ENCODE measurements at places on chromosomes 1 and 21. TPM values are rescaled to one million over a fixed set of nuclear protein-coding genes. Genes with fewer than 3 reads are reported as not detected.

- H3K4me1 ChIP-seq = no peaks in the 10 kb centered on the region
- DNase-seq = no peak
- H3K27me3 ChIP-seq = no peaks in the 10 kb centered on the region
- no peak overlapping the region for H3K27ac ChIP-seq
These were observed 1347.4 kb downstream of the NCAM2 start for GRCh38 chr21:22345624-22346023.

- no peak for DNase-seq
- H3K27ac ChIP-seq = no peak overlapping the region
- H3K4me1 ChIP-seq = no peaks in the 10 kb centered on the region
- H3K27me3 ChIP-seq = peaks cover 8% of the 10 kb centered on the region
These were observed 86.2 kb downstream of the RIPK4 start for GRCh38 chr21:41680444-41681347.

DNA sequence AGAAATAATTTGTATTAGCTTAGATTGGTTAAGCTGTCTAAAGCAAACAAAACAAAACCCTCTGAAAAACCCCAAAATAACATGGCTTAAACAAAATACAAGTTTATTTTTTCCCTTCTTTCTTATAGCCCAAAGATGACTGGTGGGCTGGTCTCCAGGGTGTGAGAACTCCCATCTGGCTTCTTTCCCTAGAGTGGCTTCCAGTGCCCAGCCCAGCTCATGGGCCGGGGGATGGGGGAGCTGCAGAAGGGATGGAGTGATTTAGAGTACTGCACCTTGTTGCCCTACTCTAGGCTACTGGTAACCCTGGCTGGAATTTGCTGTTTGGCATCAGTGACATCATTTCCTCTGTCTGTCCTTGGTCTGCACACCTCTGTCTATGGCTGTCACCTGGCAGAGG is 223.0 kb downstream of the PBX1 start:
- no peaks in the 10 kb centered on the region for H3K27me3 ChIP-seq
- no peaks in the 10 kb centered on the region for H3K36me3 ChIP-seq
- no peak for DNase-seq
- no peak overlapping the region for H3K4me3 ChIP-seq
- no peak overlapping the region for H3K27ac ChIP-seq

GRCh38 chr1:100860397-100860991 is 34.1 kb downstream of the EXTL2 start:
- no peak overlapping the region for H3K27ac ChIP-seq
- DNase-seq = no peak
- no peak overlapping the region for H3K4me3 ChIP-seq
- H3K36me3 ChIP-seq = no peaks in the 10 kb centered on the region
- H3K4me1 ChIP-seq = no peaks in the 10 kb centered on the region

DNA sequence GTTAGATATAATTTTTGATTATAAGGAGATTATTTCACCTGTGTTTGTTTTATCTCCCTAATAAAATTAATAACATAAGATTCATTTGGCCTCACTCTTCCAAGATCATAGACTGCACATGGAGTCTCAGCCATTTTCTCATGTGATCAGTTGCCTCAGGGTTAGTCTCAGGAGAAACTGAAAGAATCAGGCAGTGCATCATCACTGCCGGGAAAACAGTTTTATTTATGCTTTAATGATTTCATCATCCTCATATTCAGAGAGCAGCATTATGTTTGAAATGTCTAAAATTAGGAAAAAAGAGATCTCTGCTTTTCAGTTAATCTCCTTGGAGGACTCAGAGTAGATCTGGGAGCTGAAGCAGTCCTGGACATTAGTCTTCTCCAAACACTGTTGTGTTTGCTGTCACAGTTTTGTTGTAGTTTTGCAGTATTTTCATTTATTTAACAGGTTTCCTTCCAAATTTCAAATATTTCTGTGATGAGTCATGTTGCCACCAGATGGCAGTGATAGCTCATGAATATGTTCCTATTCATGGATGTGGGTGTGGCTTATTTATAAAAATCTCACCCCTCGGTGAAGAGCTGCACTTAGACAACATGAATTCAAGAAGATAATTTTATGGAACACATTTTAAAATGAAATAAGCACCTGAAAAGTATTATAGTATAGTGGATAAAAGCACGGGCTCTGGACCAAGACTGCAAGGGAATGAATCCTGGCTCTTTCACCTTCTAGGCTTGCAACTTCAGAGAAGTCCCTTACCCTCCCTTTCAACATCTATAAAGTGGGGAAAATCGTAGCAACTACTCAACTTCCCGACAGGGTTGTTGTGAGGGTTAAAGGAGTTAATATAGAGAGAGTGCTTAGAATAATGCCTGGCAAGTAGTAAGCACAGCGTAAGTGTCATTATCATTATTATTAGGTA is 31.2 kb downstream of the CHD1L start:
- no peak overlapping the region for H3K4me3 ChIP-seq
- no peaks in the 10 kb centered on the region for H3K27me3 ChIP-seq
- H3K4me1 ChIP-seq = peaks cover 6% of the 10 kb centered on the region
- peak; percentile 61 for DNase-seq
- H3K36me3 ChIP-seq = peaks cover 57% of the 10 kb centered on the region
- no peak overlapping the region for H3K27ac ChIP-seq

AMY1C gene
- not detected for total RNA-seq

SH3D21 gene
- 6.5 TPM for total RNA-seq

GOLT1A gene
- not detected for total RNA-seq

- H3K4me1 ChIP-seq = no peaks in the 10 kb centered on the region
- no peaks in the 10 kb centered on the region for H3K36me3 ChIP-seq
- H3K27ac ChIP-seq = no peak overlapping the region
- no peak for DNase-seq
- no peak overlapping the region for H3K4me3 ChIP-seq
These were observed 215.0 kb downstream of the FMN2 start for GRCh38 chr1:240306673-240307072.

BNIPL gene
- total RNA-seq = 0.99 TPM

GRCh38 chr1:101316799-101317198 is 80.0 kb downstream of the S1PR1 start:
- no peak overlapping the region for H3K27ac ChIP-seq
- DNase-seq = no peak
- no peaks in the 10 kb centered on the region for H3K36me3 ChIP-seq
- H3K27me3 ChIP-seq = peaks cover 12% of the 10 kb centered on the region

DNA sequence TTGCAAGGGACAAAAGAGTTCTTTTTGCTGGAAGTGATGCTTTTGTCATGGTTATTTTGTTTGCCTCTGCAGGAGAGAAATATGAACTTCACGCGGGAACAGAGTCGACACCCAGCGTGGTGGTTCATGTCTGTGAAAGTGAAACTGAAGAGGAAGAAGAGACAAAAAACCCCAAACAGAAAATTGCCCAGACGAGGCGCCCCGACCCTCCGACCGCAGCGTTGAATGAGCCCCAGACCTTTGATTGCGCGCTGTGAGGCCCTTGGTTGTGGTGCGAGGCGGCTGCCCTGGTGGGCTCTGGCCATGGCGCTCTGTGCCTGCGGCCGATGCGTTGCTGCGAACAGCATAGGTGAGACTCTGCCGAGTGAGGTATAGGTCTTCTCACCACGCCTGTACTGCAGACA is 20.9 kb upstream of the NCMAP start:
- peaks cover 70% of the 10 kb centered on the region for H3K4me1 ChIP-seq
- peak overlapping the region; percentile 83 for H3K4me3 ChIP-seq
- peak; percentile 83 for DNase-seq
- peaks cover 76% of the 10 kb centered on the region for H3K36me3 ChIP-seq
- no peaks in the 10 kb centered on the region for H3K27me3 ChIP-seq
- peak overlapping the region; percentile 93 for H3K27ac ChIP-seq

DNA sequence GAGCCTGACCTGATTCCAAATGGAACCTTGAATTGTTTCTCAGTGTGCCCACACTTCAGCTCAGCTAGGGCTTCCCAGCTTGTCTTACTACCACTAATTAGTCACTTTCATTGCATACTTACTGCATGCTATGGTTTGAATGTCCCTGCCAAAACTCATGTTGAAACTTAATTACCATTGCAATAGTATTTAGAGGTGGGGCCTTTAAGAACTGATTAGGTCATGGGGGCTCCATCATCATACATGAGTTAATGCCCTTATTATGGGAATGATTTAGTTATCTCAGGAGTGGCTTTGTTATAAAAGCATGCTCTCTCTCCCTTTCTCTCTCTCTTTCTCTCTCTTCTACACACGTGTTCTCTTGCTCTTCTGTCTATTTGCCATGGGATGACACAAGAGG is 68.3 kb downstream of the NENF start:
- H3K27ac ChIP-seq = no peak overlapping the region
- no peak for DNase-seq
- H3K27me3 ChIP-seq = peaks cover 6% of the 10 kb centered on the region
- H3K36me3 ChIP-seq = no peaks in the 10 kb centered on the region
- H3K4me1 ChIP-seq = no peaks in the 10 kb centered on the region

SPRR2D gene
- total RNA-seq = not detected

GRCh38 chr1:66613187-66613586 is 79.2 kb downstream of the SGIP1 start:
- peaks cover 11% of the 10 kb centered on the region for H3K27me3 ChIP-seq
- no peaks in the 10 kb centered on the region for H3K4me1 ChIP-seq
- H3K27ac ChIP-seq = no peak overlapping the region

DNA sequence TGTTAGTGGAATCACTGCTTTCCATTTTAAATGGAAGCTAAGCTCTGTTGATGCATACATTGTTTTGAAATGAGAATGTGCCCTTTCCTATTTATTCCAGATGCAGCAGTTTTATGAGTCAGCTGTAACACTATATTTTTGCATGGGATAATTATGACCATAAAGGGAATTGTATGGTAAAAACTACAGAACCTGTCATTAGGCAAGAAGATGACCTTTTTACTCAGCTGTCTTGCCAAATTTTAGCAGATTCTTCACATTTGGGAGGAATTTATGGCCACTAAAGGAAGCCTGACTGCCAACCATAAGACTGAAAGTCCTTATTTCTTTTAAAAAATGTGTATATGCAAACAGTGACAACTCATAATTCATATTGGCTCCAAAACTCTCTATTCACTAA is 356.3 kb upstream of the PRMT6 start:
- H3K27me3 ChIP-seq = no peaks in the 10 kb centered on the region
- H3K36me3 ChIP-seq = no peaks in the 10 kb centered on the region
- H3K4me3 ChIP-seq = no peak overlapping the region
- no peak for DNase-seq
- no peaks in the 10 kb centered on the region for H3K4me1 ChIP-seq

- H3K27ac ChIP-seq = no peak overlapping the region
- H3K4me1 ChIP-seq = peaks cover 4% of the 10 kb centered on the region
- no peak for DNase-seq
These were observed 103.5 kb upstream of the CD55 start for GRCh38 chr1:207217778-207218511.

- peaks cover 31% of the 10 kb centered on the region for H3K27me3 ChIP-seq
- peaks cover 11% of the 10 kb centered on the region for H3K4me1 ChIP-seq
- DNase-seq = no peak
- no peaks in the 10 kb centered on the region for H3K36me3 ChIP-seq
- H3K27ac ChIP-seq = no peak overlapping the region
These were observed 58.0 kb downstream of the RBM11 start for GRCh38 chr21:14273736-14274538.

- H3K4me1 ChIP-seq = no peaks in the 10 kb centered on the region
- no peak overlapping the region for H3K4me3 ChIP-seq
- no peak overlapping the region for H3K27ac ChIP-seq
- no peaks in the 10 kb centered on the region for H3K36me3 ChIP-seq
- no peak for DNase-seq
These were observed 267.6 kb downstream of the SETD4 start for GRCh38 chr21:35792569-35793305.

NES gene
- not detected for total RNA-seq

CHODL gene
- total RNA-seq = 0.22 TPM

- no peaks in the 10 kb centered on the region for H3K4me1 ChIP-seq
- no peaks in the 10 kb centered on the region for H3K27me3 ChIP-seq
- H3K27ac ChIP-seq = no peak overlapping the region
- no peak for DNase-seq
- no peak overlapping the region for H3K4me3 ChIP-seq
These were observed 26.4 kb downstream of the NPHS2 start for GRCh38 chr1:179549368-179549700.

DNA sequence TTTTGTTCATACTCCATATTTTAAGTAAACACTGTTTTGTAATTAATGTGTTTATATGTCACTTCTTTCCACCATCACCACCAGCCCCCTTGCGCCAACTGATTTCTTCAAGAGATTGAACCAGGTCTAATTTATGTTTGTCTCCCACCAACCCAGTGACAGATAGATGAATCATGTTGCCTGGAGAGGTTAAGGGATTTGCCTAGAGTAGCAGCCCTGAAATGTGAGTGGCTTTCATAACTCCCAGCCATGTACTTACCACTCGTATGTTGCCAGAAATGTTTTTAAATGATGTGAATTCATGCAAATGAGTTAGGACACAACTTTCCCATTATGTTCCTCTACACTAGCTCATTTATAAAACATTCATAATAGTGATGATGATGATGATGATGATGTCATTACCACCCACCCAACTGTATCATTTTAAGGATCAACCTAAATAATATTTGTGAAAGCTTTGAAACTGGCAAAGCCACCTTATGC is 86.9 kb downstream of the LRRC8D start:
- no peak for DNase-seq
- no peak overlapping the region for H3K27ac ChIP-seq
- peaks cover 22% of the 10 kb centered on the region for H3K36me3 ChIP-seq
- H3K27me3 ChIP-seq = no peaks in the 10 kb centered on the region
- peaks cover 43% of the 10 kb centered on the region for H3K4me1 ChIP-seq
- H3K4me3 ChIP-seq = no peak overlapping the region

DNA sequence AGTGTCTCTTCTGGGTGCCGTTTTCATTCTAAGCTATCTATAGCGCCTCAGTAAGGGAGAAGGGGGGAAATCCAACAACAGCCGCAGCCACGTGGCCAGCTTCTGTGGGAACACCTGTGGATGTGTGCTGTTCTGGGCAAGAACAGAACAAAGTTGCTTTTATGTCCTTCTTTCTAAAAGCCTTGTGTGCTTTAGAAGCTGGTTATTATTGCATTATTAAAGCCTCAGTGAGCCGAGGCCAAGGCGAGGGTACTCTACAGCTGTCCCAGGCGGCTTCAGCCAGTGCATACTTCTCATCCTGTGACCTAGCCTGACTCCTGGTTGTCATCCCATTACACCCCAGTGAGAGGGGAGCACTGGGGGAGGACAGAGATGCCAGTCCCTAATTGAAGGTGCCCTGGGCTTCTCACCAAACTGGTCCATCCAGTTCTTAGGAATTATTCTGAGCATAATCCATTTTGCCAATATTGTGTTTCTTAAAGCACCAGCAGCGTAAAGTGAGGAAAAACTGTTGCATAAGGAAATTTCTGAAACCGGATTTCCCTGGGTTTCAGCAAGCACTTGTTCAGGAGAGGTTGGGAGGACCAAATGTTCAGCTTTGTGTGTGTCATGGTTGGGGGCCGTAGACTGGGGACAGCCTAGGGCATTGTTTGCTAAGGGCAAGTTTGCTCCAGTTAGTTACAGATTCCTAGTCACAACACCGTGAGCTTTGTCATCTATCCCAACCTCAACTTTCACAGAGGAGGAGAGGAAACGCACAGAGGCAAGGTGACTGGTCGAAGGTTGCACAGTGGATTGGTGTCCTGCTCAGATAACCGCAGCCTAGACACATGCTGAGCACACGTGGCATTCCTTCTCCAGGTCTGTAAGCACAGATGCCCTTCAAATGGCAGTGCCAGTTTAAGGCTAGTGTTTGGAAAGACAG is 61.0 kb upstream of the ATP1A1 start:
- no peaks in the 10 kb centered on the region for H3K27me3 ChIP-seq
- peaks cover 12% of the 10 kb centered on the region for H3K4me1 ChIP-seq
- H3K4me3 ChIP-seq = no peak overlapping the region
- no peak for DNase-seq
- H3K36me3 ChIP-seq = no peaks in the 10 kb centered on the region
